ENCODE measurements at places on chromosomes 11 and 22.

DNA sequence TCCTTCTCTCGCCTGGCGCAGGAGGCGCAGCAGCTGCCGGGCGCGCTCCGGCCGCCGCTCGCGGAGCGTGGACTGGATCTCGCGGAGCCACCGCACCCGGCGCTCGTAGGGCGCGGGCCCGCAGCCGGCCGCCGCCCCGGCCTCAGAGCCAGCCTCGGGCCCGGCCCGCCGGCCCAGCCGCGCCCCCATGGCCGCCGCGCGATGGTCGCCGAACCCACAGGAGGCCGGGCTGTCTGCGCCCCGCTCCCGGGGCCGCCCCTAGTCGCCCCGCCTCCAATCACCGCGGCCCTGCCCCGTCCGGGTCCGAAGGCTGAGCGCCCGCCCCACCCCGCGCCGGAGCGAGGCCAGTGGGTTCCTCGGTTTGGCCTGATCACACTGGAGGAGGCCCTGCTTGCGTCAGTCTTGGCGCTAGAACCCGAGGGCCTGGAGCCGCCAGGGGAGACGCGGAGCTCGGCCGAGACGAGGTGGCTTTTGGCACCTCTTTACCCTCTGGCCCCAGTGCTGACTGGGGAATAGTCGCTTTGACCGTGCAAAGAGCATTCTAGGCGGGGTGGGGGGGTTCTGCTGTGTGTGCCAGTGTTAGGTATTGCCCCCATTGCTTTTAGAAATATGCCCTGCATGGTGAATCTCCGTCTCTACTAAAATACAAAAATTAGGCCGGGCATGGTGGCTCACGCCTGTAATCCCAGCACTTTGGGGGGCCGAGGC lies at the start of gene LRRC75B:
LRRC75B (minus strand) TSS at position 223 of the 708 bp plus-strand sequence; CDS start at position 189, 34 bp downstream.
- no peak for DNase-seq

- no peak for DNase-seq
Measured at GRCh38 chr22:26499188-26499703, 13.0 kb downstream of the TFIP11 start.

DNA sequence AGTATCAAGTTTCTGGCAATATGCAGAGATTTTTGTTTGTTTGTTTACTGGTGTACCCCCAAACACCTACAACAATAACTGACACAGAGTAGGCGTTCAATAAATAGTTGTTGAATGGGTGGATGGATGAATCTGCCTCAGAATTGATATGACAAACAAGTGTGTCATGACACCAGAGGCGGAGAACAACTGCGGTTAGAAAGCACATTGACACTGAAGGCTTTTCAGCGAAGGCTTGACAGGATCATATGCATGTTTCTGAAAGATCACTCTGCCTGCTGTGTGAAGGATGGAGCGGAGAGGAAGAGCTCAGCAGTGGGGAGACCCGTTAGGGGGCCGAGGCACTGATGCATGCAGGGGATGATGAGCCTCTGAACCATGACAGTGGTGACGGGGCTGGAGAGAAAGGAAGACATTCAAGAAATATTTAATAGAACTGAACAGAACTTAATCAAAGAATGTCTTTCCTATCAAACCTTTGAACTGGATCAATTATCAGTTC lies 108.5 kb upstream of the USP47 start:
- DNase-seq, result no peak

DNA sequence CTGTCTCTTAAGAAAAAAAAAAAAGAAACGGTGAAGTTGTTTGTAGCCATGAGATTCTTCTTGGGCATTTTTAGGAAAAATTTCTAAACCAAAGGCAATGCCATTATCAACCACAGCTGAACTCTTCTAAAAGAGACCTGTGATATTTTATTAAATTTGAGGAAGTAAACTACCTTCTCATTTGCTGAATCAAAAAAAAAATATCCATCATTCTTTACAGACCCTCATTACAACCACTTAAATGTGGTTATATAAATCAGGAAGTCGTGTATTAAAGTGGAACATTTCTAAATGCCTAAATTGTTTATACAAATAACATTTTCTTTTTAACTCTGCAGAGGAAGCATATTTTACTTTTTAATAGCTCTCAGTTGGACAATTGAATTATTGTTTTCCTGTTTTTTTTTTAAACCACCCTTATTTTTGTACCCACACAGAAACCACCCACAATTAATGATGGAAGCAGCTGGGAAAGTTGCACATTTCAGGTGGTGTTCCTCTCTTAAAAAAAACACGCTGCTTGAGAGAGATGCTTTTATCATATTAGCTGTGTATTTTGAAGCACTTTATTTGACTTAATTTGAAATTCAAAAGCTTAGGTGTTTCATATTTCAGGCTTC lies 91.2 kb downstream of the ARHGAP42 start:
- DNase-seq, result no peak

DNA sequence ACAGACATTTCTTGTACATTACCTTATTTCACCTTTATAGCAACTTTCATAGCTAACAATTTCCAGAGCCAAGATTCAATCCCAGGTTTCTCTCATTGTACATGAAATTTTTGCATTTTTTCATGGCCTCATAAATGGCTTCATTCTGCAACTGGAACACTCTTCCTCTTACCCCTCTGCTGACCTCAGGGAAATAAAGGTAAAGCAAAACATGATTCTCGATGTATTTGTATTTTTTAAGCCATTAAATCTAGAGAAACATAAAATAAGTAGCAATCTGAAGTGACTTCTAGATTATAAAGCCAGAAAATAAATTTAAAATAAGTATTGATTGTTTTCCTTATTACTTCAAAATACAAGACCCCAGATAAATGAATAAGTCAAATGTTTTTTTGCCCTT lies at the start of gene OR5T2:
OR5T2 (minus strand) TSS at position 101 of the 400 bp plus-strand sequence. CDS start 1,193 bp downstream, outside the sequence.
- no peak for DNase-seq

DNA sequence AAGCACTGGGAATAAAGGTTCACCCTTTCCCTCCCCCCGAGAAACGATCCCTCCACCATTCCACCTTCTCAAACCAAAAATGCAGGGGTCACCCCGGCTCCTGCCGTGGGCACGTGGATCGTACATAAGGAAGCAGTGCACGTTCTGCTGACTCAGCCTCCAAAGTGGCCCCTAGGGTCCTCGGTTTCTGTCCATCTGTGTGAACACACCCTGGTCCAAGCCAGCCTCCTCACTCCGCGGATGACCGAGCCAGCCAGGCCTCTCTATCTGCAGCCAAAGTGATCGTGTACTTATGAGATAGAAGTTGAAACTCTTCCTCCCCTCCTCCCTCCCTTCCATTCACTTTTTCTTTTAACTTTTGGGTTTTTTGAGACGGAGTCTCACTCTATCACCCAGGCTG lies 16.2 kb downstream of the C11orf24 start:
- DNase-seq, result no peak

- DNase-seq, result no peak
Measured at GRCh38 chr22:26671317-26672059, 14.1 kb downstream of the MIAT start.

DNA sequence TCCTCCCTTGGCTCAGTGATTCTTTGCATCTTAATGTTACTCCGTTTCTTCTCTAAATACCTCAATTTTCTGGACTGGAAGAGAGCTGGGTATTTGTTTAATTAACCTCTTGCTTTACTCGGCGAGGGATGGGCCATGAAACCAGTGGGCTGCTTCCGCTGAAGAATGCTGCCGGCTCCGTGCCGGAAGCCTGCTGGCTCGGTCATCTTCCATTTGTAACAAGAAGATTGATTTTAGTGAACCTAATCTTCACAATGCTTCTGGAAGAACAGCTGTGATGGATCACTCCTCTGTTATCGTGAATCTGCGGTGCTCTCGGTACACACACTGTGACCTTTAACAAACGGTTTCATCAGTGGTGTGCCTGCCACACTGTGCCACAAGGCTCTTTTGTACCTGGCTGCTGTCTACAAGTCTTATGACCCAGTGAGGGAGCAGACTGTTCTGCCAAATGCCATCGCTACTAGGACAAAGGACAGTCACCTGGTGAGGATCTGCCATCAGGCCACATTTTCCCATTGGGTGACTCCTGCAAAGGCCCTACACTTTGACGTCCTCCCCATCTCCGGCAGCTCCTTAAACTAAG lies 25.3 kb upstream of the PARVB start:
- DNase-seq, result no peak

DNA sequence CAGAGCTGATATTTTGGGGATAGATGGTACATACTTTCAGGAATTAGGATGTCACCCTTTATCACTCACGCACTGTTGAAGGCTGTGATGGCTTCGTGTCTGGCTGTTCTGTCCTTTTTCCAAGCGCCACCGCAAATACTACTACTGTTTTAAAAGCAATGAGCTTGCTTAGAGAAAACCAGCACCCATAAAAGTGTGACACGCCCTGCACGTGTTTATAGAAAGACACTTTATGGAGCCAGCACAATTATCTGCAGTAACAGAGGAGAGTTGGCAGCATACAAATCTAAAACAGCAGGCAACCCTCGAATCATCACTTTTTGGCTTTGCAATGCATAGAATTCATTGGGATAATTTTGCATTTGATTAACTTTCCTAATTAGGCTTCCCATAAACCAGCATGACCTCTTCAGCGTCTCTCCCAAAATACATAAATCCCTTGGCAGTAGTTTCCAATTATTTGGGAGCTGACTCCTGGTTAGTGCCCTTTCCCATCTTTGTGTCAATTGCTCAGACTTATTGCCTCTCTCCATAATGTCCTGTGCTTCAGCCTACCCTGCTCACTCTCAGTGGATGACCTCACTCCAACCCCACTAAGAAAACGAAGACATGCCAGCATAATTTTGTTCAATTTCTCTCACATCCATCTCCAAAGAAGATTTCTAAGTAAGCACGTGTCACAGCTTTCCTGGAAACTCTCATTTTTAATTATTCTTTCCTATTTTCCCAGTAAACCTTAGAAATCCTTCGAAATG lies 118.7 kb upstream of the LARGE1 start:
- no peak for DNase-seq

Data from SIG-M5 (cell line).